ENCODE measurements at places on chromosomes 16 and 17. TPM values are rescaled to one million over a fixed set of nuclear protein-coding genes. Genes with fewer than 3 reads are reported as not detected.

PRR35 gene
- polyA plus RNA-seq = 0.38 TPM

SP6 gene
- 1.2 TPM for polyA plus RNA-seq

DNA sequence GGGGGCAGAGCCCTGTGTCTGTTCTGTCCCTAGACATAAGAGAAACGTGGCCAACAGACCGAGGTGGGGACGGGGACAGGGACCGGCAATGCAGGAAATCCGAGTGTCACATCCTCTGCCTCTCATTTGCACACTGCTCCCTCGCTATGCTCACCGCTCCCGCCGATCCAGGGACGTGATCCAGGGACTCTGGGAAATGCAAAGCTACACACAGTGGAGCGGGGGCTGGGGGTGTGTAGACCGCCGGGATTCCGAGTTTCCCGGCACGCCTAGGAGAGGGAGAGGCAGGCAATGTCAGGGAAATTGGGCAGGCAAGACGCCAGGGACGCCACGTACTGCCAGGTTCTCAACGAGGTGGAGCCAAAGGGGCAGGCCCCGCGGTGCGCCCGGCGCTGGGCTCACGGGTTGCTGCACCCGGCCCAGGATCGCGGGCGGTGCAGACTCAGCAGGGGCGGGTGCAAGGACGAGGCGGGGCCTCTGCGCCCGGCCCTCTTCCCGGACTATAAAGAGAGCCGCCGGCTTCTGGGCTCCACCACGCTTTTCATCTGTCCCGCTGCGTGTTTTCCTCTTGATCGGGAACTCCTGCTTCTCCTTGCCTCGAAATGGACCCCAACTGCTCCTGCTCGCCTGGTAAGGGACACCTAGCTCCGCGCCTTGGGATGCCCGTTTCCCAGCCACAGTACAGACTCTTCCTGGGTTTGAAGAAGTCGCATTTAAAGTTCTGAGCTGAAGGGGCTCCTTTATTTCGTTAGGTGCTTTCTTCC is at the start of gene MT1X:
MT1X (plus strand) TSS at position 532 of the 764 bp plus-strand sequence; CDS start at position 603, 71 bp downstream.
- DNase-seq = no peak

DNA sequence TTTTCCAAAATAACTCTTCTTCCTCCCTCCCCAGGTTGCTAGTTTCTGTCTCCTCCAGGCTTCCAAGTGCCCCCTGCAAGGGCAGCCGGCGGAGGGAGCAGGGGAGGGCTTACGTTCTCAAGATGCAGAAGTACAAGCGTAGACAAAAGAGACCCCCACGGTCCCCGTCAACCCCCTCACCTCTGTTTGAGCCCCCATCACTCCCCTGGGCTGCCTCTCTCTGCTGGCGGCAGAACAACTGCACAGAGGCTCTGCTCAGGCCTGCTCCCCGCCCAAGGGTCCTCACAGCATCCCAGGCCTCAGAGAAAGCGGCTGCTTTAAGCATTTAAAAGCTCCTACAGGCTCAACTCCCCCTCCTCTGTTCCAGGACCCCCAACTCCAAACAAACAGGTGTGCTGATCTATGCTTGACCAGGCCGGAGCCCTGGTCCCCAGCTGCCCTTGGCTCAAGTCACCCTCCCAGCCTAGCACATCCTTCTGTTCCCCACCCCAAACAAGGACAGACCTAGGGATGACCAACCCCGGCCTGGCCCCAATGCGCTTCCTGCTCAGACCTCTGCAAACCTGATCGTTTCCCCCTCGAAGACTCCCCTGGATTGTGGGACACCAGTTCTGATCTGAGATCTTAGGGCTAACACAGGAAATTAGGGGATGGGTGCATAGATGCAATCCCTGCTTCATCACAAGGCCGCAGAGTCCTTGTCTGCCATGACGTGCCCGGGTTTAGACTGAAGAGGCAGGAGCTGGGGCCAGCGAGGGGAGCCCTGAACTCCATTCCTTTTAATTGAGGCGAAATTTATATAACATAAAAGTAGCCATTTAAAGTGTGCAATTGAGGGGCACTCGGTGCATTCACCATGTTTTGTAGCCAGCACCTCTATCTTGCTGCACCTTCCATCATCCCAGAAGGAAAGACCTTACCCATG is 17.2 kb upstream of the RBFOX3 start:
- DNase-seq = no peak

DNA sequence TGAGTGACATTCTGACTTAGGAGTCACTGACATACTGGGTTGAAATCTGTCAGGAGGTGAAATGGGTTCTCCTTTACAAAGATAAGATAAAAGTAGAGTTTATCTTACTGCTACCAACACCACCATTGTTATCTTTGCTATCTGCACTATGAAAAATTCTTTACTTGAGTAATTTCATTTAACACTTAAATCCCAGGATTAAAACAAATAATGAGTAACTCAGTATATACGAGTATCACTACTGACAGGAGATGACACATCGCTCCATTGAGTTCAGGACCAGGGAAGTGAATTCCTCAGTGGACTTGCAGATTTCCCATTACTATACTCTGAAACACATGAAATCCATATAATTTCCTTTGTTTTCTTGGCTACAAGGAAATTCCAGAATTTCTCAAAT is 242.1 kb upstream of the NLRP1 start:
- no peak for DNase-seq

DNA sequence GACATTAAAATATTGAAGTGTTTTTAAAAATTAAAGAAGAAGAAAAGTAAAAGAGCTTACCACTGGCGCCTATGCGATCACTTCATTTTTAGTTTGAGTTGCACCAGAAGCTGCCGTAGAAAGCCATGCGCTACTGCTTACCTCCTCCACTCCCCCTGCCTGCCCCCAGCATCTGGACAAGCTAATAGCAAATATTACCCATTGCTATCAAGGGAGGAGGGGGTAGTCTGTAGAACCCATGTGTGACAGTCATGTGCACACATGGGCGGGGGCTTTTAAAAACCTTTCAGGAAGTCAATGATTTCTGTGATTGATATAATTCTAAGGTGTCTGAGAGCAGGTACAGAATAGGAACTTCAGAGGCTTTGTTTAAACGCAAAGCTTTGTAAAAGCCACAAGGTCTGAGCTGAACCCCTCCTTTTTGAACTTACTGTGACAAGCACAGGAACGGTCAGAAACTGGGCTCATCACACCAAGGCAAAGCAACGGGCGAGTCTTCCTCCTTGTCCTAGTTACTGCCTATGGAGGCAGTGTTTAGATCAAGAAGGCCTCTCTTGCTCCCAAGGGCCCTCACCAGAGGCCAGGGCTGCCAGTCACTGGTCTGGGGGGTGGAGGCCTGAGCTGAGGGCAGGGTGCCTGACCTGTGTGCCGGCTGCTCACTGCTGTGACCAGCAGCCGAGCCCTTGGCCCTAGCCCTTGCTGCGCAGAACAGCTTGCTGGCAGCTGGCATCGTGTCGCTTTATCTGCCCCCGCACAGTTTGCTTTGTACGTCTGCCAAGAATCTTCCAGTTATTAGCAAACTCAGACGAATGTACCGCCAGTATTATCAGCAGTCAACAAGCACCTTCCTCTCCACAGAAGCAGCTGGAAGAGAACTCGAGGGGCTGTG is 15.0 kb downstream of the GINS2 start:
- DNase-seq = no peak

DNA sequence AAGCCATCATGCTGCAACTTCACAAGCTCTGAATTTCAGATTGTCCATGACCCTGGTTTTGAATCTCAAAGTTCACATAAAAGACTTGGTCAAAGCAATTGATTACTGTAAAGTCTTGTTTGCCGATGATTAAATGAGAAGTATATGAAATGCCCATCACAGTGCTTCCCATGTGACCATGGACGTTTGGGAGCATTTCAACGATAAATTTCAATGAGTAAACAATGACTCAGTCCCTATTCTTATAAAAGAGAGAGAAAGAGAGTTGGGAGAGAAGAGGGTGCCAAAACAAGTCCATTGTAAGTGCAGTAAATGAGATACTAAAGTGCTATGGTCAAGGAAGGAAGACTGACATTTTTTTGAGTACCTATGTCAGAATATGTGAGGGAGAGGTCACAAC is 276.9 kb downstream of the SOX9 start:
- no peak for DNase-seq

GRCh38 chr17:40606548-40607353 is 40.9 kb downstream of the SMARCE1 start:
- no peak for DNase-seq

DNA sequence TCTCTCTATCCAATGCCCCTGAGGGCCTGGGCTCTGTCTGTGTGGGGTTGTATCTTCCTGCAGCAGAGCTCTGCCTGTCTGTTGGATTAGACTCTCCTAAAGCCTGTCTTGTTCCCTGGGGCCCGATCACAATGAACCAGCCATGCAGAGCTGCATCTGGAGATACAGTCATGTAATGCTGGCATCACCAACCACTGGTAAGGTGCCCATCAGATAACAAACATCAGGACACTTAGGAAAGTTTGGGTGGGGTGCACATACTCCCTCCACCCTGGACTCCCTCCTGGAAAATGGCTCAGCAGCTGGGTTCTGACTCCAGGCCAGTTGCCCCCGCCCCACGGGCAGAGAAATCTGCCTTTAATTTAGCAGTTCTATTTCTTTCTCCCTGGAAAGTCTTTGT is 61.3 kb upstream of the BRD7 start:
- no peak for DNase-seq

DNA sequence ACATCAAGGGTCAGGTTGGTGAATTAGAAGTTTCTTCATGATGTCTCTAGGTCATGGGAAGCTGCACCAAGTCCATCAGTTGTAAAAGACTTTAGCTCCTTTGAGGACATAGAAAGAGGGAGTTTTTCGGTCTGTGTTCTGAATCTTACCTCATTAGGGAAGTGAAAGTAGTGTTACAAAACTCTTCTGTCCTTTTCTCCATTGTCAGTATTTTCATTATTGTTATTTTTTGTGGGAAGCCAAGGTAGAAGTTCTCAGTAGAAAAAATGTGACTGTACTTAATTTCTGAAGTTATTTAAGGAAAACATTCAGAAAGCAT is 24.2 kb downstream of the MAP3K3 start:
- DNase-seq = no peak

Measured in H1 (cell line).